G401 (cell line): ENCODE measurements at places on chromosomes 6 and 20.
A peak's percentile ranks its signal among the peaks of the same experiment; 100 is the strongest.

GRCh38 chr6:34970957-34971356 lies 81.9 kb downstream of the ANKS1A start:
- no peak for DNase-seq

GRCh38 chr6:13098006-13098405 lies 230.3 kb downstream of the TBC1D7 start:
- DNase-seq: no peak

DNA sequence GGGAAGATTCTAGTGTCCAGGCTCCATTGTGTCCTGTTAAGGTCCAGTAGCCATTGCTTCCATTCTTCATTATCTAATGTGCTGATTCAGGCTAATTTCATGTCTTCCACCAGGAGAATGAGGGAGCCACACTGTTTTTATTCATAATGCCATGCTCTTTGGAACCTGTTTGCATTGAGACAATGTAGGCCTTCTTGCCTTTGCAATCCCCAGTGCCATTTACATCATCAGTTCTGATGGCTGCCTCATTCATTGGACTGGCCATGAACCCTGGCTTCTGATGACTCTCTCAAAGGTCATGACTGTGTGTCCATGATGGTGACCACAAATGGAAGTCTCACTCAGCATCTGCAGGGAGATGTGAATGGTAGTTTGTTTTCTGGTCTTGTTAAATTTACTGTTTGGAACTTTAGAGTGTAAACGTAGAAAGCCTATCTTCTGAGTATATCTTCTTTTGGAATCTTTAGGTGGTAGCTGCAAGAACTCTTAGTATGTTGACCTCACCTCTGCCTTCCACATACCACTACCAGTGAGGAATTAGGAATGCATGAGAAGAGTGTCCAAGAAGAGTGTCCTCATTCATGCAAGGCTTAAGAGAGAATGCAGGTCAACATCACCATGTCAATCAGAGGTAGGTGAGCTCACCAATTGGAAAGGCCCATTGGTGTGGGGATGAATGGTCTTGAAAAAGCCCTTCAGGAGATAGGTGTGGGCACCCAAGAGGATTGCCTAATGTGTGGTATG lies 42.9 kb upstream of the ZFP64 start:
- no peak for DNase-seq

- no peak for DNase-seq
Observed at GRCh38 chr6:39224011-39224410, 5.3 kb downstream of the KCNK5 start.

DNA sequence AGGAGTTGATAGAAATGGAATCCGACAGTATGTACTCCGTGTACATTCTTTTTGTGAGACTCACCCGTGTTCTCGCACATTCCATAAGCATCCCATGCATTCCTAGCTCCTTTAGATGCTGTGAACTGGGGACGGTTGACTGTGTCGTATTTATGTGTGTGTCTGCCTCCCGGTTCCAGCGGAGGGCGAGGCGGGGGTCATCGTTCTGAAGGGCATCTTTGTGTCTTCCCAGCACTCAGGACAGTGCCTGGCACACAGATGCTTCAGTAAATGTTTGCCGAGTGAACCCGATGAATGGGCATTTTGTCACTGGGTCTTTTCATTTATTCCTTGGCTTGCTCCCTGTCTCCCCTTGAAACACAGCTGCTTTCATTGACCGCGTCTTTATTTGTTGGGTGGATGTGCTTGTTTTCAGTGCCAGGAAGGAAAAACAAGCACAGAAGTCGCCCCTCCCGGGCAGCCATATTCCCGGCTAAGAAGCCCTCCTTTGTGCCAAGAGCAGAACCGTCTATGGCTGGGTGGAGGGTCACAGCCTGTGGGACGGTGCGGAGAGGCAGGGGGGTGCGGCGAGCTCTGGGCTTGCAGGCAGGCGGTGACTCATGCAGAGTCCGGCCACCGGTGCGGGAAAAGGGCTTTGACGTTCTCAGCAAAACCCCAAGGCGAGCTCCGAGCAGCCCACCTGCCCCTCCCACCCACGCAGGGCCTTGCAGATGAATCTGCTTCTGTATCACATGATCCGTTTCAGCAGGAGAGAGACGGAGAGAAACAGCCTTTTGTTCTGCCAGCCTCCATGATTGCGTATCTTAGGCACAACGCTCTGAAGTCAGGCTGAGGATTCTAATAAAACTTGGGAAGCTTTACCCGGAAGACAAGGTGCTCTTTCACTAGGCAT lies 11.2 kb upstream of the PSMG4 start:
- peak; percentile 85 for DNase-seq

- DNase-seq: no peak
Observed at GRCh38 chr20:23150304-23151007, 64.3 kb upstream of the CD93 start.

DNA sequence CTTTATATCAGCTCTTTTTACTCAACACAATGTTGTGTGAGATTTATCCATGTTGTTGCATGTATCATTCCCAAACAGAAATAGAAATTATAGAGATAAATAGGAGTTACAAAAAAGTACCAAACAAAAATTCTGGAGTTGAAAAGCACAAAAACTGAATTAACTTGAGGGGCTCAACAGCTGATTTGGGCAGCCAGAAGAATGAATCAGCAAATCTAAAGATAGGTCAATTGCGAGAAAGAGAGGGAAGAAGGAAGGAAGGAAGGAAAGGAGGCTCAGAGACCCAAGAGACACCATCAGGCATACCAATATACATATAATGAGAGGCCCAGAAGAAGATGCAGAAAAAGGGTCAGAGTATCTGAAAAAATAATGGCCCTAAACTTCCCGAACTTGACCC lies 98.9 kb downstream of the ATG5 start:
- DNase-seq: no peak

GRCh38 chr6:147508866-147509608 lies 547 bp downstream of the SAMD5 start:
- DNase-seq: no peak

DNA sequence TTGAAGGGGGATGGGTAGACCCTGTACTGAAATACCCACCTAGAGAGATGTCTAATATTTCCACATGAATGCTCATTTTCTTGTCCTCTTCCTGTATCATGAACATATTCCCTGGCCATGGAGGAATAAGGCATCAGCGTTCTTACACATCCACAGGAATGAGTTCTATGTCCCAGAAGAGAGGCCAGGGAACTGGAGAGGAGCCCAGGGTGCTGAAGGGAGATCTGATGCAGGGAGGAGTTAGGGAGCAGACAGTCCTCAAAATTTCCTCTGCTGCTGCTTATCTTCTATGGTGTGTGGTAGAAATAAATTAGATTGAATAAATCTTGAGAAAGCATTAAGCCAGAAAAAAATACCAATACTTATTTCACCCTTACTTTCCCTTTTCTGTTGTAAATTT lies 295.0 kb downstream of the KCNQ5 start:
- no peak for DNase-seq

DNA sequence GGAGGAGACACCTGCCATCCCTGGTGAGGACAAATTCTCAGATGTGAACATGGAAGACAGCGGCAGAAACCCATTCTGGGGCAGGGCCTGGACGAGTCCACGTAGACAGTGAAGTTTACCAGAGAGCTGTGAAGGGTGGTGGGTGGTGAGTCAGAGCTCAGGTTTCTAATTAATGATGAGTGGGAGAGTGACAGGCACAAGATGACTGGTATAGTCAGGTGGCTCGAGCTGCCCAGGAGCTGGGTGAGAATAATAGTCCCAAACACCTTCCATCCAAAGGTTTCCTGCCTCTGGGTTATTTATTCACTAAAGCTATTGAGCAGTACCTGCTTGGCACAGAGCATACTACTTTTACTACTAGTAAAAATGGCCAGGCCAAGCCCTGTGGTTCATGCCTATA lies 6.0 kb downstream of the TLDC2 start:
- DNase-seq: no peak

GRCh38 chr6:145681965-145682364 lies 53.4 kb downstream of the EPM2A start:
- no peak for DNase-seq
